Muscle of arm (tissue), 14 donors: ENCODE measurements at places on chromosomes 3 and 15. TPM values are rescaled to one million over a fixed set of nuclear protein-coding genes. Genes with fewer than 3 reads are reported as not detected.

Gene MAPK6
- polyA plus RNA-seq = 32.5 TPM

Gene ARMC8
- 35.6 TPM for polyA plus RNA-seq

Gene GHSR
- polyA plus RNA-seq = not detected

Gene ZSCAN29
- polyA plus RNA-seq = 18.8 TPM

Gene LRRC34
- 4.9 TPM for polyA plus RNA-seq

Gene LRTM1
- 29.2 TPM for polyA plus RNA-seq

GRCh38 chr3:33388374-33389100 is 51.7 kb downstream of the UBP1 start:
- no peak for DNase-seq

GRCh38 chr3:28700728-28701127 is 352.1 kb upstream of the AZI2 start:
- no peak for DNase-seq

GRCh38 chr3:73056014-73056844 is 5.2 kb upstream of the EBLN2 start:
- peak; percentile 31 for DNase-seq

DNA sequence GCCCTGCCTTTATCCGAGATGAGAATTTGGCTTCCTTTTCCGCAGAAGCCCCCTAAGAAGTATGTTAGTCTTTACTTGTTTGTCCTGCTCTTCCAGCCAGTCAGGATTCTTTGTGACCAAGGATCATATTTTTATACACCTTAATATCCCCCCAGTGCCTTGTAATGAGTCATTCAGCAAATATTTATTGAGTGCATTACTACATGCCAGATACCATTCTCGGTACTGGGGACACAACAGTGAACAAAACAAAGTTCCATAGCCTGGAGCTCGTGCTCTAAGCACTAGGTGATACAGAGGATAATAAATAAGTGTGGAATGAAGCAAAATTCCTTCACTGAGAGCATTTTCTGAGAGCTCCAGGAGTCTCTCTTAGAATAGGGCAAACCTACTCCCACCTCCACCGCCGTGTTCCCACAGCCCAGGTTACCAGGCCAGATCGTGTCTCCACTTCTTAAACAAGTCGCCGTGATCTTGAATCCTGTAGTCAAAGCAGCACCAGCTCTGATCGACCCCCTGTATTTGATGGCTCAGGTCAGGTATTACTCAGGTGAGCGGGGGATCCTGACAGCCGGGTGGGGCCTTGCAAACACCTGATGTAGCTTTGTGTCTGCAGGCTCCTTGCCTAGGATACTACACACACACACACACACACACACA is 18.5 kb downstream of the TTC21A start:
- no peak for DNase-seq

DNA sequence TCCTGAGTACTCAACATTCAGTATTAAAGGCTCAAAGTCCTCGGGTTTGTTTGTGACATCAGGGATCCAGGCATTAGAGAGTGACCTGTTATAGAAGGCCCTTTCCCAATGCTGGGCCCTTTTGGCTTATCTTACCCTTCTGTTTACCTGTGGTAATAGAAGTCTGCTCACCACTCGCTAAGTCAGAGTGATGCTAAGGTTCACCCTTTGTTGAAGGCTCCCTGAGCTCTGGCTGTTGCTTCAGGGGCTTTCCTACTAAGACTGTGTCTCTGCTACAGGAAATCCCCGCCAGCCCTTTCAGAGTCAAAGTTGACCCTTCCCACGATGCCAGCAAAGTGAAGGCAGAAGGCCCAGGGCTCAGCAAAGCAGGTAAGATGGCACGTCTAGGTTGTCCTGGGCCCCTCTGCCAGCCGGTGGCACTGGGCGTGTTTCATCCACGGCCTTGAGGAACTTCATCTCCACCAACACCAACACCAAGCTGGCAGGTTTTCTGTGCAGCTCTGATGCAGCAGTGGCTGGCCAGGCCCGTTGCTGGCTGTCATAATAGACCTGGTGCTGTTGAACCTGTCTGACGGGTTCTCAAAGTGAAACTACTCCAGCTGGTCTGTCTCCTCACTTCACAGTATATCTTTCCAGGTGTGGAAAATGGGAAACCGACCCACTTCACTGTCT is 99.1 kb downstream of the DNASE1L3 start:
- no peak for DNase-seq

DNA sequence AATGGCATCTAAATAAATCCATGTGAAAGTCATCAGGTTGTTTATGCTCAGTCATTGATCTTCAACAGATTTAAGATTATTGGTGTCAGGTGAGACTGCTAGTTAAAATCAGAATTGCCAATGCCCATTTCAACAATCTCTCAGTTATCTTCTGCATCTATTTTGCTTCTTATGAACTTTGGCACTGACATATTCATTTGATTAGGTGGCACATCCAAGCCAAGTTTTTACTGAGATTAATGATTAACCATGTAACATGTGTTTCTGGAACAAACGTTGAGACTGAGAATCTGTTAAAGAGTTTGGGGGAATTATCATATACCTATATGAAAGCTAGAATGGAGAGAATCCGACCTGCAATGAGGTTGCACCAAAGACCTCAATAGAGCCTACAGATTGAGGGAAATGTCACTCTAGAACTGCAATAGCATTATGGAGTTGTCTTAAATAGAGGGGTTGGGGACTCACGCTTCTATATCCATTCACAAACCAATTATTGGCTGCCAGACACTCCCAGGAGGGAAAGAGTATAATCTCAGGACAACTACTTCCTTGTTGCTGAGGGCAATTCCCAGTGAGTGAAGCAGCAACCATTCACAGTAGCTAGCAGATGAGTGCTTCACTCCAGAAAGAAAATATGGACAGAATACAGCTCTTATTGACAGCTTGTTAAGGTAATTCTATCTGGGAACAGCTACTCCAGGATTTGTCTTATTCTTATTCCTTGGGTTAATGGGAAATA is 891.3 kb downstream of the SQOR start:
- DNase-seq = no peak

GRCh38 chr3:126266291-126266840 is 86.0 kb upstream of the ALDH1L1 start:
- DNase-seq = no peak

DNA sequence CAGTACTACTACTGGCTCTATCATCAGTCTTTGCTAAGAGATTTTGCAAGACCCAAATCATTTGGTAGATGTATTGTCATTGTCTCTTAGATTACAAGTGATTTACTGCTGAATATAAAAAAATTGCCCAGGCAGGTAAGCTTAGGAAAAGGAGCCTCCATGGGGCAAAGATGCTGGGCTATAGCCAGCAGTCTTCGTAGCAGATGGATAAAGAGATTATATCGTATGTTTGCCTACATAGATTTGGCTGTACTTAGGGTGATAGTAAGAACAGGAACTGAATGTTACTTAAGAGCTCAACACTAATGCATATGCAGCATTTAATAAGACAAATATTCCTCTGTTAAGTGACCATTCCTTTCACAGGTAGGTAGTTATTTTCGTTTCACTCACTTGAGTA is 48.9 kb downstream of the PTPRG start:
- DNase-seq = no peak

GRCh38 chr15:46408312-46408711 is 773.5 kb downstream of the SQOR start:
- DNase-seq = no peak

- no peak for DNase-seq
Measured at GRCh38 chr3:61199843-61200242, 51.4 kb downstream of the FHIT start.

DNA sequence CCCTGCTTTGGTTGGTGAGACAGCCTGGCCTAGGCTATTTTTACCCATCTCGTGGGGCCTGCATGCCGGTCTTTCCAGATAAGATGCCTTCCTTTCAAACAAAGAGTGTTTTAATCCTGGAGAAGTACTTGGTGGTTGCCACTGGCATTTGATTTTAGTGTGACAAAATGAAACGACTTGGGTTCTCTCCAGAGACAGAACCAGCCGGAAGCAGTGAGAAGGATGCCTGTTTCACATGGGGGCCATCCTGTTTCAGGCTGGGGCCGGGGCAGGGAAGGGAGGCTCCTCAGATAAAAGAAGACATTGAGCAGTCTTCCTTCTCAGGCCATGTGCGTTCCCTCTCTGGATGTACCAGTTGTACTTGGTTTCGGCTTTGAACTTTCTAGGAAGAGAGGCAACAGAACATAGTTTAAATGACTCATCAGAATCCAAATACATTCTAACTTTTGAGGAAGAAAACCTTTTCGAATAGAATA is 74.9 kb downstream of the TOP2B start:
- no peak for DNase-seq

DNA sequence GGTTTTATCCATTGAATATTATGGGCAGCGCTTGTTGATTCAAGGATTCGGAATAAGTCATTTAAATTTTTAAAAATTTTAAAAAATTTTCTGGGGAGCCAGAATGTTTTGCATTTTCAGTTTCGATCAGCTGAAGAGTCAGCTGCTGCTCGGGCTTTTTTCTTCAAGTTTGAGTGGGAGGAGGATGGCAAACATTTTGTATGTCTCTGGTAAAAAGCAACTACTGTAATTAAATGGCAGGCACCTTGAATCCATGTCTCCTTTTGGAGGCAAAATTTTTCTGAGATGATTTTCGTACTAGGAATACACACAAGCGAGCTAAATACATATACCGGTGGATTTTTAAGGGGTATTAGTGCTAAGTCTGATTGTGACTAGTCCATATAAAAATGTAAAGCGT is 612 bp downstream of the C3orf38 start:
- no peak for DNase-seq

GRCh38 chr3:20974396-20974795 is 776.6 kb downstream of the ZNF385D start:
- no peak for DNase-seq

GRCh38 chr15:82625136-82625535 is 22.0 kb downstream of the CPEB1 start:
- no peak for DNase-seq

GRCh38 chr3:171809611-171809860 is 747 bp downstream of the PLD1 start:
- DNase-seq = peak; percentile 82

DNA sequence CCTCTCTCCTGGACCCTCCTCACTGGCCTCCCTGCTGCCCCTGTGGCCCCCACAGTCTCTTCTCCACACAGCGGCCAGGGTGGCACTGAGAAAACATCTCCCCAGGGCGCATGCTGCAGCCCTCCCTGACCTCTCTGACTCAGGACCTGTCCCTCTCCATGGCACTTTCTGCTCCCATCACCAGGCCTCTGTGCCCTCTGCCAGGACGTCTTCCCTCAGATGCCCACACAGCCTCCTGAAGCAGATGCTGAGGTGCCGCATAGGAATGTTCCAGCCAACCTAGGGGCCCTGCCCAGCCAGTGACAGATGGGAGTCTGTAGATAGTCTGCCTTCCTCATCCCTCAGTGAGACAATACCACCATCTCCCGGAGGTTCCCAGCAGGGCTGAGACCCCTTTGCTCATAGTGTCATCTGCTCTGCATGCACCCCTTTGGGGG is 8.7 kb downstream of the MYL3 start:
- no peak for DNase-seq

GRCh38 chr15:59976480-59977271 is 27.4 kb upstream of the FOXB1 start:
- no peak for DNase-seq

DNA sequence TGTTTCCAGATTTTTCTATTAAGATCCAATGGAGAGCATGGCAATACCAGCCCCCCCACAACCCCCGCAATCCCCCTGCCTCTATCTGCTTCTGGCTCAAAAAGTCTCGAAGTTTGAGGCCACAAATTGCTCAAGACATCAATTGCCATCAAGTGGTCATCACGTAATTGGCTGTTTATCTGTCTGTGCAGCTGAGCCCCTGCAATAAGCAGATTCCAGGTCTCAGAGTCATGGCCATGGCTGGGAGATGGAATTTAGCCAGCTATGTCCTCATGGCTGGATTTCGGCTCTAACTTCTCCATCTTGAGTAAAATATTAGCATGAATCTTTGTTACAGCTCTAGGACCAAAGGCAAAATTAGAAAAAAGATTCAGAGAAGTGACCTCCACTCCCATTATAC is 22.7 kb downstream of the SSUH2 start:
- DNase-seq = peak; percentile 42

DNA sequence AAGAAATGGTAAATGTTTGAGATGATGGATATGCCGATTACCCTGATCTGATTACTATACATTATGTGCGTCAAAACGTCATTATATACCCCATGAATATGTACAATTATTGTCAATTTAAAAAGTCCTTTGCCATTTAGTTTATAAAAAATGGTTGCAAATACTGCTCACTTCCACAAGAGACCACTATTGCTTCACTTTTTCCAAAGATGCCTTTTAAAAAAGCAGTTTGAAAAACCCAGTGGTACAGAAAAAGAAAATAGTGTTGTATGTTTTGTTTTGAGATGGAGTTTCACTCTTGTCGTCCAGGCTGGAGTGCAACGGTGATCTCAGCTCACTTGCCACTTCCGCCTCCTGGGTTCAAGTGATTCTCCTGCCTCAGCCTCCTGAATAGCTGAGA is 39.3 kb downstream of the EDEM1 start:
- peak; percentile 15 for DNase-seq

- no peak for DNase-seq
Measured at GRCh38 chr3:189458528-189458927, 172.7 kb upstream of the TP63 start.

GRCh38 chr3:162489853-162490252 is 993.2 kb downstream of the OTOL1 start:
- DNase-seq = no peak

DNA sequence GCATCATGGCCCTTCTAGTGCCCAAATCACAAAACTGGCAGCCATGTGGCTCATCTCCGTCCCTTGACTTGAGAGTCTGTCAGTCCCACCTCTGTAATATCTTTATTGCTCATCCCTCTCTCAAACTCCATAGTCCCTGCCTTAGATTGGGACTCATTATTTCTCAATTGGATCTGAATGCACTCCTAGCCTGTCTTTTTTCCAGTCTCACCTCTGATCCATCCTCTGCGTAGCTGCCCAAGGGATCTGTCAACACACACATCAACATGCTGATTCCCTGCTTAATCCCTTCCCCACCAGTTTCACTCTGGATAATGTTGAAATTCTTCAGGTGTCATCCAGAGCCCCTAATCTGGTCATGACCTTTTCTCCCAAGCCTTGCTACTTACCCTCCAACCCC is 39.3 kb downstream of the NMNAT3 start:
- DNase-seq = no peak
